ENCODE measurements at places on chromosomes 16 and 17.

- DNase-seq, result no peak
Measured at GRCh38 chr17:8160224-8160577, 2.5 kb downstream of the VAMP2 start.

GRCh38 chr17:80187090-80187489, 17.3 kb downstream of the CARD14 start:
- DNase-seq, result no peak

DNA sequence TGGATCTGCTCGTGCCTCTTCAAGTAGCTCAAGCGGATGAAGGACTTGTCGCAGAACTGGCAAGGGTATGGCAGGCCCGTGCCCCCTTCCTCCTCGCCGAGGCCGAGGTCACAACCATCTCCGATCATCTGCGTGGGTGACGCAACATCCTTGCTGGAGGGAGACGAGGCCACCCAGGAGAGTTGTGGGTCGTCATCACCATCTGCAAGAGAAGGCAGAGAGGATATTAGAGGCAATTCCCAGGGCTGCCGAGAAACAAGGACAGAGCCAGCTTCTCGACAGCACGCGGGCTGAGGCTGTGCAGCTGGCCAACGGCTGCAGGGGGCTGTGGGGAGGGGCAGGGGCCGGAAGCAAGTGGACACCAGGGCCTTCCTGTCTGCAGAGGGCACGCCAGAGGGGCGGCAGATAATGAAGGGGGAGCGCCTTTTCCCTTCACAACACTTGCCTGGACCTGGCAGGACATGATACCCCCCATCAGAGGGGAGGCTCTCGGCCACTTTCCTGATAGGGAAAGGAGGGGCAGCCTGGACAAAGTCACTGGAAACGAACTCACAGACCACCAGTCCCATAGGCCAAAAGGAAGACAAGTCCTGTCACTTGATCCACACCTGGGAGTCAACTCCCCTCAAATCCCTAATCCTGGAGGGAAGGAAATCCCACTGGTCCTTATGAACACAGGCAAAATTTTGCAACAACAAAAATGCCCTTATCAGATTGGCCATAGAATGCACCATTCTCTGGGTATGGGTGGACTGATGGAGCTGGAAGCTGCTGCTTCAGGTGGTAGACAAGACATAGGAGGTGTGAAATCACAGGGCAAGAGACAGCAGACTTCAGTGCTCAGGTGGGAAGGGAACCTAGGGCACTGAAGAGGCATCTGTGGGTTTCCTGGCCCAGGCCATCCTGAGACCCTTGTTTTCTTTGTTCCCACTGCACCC, 217.0 kb downstream of the ZNF423 start:
- DNase-seq, result no peak

DNA sequence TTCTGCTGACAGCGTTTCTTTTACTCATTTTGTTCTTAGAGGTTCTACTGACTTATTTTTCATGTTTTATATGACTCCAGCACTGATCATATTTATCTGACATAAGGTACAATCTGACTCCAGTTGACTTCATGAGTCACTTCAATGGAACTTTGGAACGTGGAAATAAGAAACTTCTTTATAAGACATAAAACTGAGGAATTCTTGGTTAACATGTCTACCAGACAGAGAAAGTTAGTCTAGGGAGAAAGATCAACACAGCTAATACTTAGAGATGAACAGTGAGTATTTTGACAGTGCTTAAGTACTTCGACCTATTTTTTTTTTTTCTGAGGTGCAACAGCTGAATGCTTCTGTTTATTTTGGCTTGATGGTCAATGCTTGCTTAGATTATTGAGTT, 679.5 kb downstream of the KCNJ2 start:
- DNase-seq, result no peak

DNA sequence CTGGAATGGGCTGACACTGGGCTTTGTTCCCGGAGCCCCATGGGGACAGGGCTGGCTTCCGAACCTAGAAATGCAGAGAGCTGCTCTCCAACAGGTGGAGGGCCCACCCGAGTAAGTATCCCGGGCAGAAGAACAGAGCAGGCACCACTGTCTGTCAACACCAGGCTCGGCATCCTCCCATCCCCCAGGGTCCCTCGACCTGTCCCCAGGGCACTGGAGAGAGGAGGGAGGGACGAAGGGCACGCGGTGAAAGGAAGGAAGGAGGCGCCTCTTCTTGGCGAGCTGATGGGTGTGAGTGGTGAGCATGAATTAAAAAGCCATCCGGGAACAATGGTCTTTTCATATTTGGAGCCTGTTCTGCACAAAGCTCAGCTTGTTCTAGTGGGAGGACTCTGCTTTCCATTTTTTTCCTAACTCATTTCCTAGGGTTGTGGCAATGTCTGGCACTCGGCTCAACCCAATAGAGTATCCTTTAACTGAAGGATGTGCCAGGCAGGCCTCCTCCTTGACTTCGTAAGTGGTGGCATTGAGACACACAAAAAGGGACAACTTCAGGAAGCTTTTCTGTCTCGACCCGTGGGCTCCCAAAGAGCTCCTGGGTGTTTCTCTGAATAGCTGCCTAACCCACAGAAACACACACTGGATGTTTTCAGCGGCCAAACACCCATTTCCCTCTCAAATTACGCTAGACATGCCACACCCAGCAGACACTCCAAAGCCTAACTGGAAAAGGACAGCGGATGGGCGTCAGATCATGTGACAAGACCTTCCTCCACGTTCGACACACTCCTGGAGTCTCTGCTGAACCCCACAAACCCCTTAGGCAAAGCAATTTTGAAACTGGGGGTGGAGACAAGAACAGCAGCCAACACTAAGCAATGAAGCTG, 47.7 kb downstream of the ZFHX3 start:
- DNase-seq, result no peak
